ENCODE measurements at places on chromosomes 2 and 18.

DNA sequence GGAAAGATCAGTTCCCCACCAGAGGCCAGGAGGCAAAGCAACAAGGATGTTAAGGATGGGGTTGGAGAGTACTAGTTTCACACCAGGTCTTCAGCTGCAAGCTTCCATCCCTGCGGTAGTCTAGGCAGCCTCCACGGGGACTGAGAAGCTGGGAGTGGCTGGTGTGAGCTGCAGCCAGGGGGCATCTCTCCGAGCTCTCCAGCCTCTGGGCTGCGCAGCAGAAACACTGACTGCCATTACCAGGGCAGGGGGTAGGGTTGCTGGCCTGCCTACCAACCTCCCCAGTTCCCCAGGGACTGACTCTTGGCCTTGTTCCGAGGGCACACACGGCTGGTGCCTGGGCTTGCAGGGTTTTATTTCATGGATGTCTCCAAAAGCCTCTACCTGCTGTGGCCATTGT, 15.9 kb downstream of the GATA6 start:
- H3K4me1 ChIP-seq, result peaks cover 18% of the 10 kb centered on the region
- no peak overlapping the region for H3K4me3 ChIP-seq
- peak overlapping the region; percentile 87 for H3K27ac ChIP-seq
- no peak for DNase-seq
- no peaks in the 10 kb centered on the region for H3K27me3 ChIP-seq

DNA sequence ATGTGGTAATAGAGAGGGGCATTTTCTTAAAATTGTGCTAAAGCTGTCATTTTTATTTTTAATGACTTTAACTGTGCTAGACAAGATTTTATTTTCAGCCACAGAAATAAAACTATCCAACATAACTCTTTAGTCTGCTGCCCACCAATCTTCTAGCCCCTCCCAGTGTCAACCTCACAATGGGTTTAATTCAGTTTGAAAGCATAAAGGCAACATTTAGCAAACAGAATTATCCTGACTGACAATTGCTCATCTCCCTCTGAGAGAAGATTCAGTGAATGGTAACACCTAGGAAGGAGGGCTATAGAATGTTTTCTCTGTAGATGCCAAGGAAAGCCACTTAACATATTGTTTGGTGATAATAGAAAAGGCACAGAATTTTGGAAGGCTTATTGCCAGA, 5.2 kb downstream of the ERMN start:
- no peak overlapping the region for H3K4me3 ChIP-seq
- no peaks in the 10 kb centered on the region for H3K36me3 ChIP-seq
- no peaks in the 10 kb centered on the region for H3K4me1 ChIP-seq

DNA sequence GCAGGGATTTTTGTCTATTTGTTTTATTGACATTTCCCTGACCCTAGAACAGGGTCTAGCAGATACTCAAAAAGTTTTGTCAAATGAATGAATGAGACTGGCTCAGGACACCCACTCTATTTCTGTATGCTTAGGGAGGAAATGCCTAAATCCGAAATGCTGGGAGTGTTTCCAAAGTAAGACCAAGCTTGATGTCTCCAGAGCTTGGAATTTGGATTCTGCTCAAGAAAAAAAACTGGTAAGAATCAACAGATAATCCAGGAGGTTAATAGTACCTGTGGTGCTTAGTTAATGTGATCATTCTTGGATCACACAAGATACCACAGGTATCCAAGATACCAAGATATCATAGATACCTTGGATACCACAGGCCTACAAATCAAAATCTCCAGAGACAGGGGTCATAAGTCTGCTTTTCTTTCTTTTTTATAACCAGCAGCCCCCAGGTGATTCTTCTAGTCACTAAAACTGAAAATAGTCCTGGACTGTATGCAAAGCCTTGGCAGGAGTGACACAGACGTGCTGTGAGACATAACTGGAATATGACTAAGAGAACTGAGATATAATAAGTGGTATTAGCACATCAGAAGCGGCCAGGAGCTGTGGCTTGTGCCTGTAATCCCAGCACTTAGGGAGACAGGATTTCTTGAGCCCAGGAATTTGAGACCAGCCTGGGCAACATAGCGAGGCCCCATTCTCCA, 39.9 kb upstream of the SP3 start:
- peak overlapping the region; percentile 78 for H3K27ac ChIP-seq
- peaks cover 5% of the 10 kb centered on the region for H3K4me1 ChIP-seq
- H3K4me3 ChIP-seq, result no peak overlapping the region
- no peaks in the 10 kb centered on the region for H3K36me3 ChIP-seq
- peak; percentile 46 for DNase-seq
- H3K27me3 ChIP-seq, result no peaks in the 10 kb centered on the region

- no peak overlapping the region for H3K27ac ChIP-seq
- H3K4me1 ChIP-seq, result no peaks in the 10 kb centered on the region
- no peaks in the 10 kb centered on the region for H3K27me3 ChIP-seq
- no peak for DNase-seq
Observed at GRCh38 chr2:219269362-219270054, 9.7 kb upstream of the DNAJB2 start.

- H3K27me3 ChIP-seq, result no peaks in the 10 kb centered on the region
- DNase-seq, result no peak
- no peak overlapping the region for H3K27ac ChIP-seq
- H3K4me3 ChIP-seq, result no peak overlapping the region
Observed at GRCh38 chr2:12856934-12857601, 140.3 kb downstream of the TRIB2 start.

- H3K27me3 ChIP-seq, result no peaks in the 10 kb centered on the region
- no peak overlapping the region for H3K4me3 ChIP-seq
- no peak overlapping the region for H3K27ac ChIP-seq
- H3K4me1 ChIP-seq, result no peaks in the 10 kb centered on the region
- H3K36me3 ChIP-seq, result no peaks in the 10 kb centered on the region
Observed at GRCh38 chr2:96163768-96164429, 18.7 kb upstream of the DUSP2 start.

All from uterus (tissue), 4 donors.